ENCODE measurements at places on chromosomes 13 and 19.

DNA sequence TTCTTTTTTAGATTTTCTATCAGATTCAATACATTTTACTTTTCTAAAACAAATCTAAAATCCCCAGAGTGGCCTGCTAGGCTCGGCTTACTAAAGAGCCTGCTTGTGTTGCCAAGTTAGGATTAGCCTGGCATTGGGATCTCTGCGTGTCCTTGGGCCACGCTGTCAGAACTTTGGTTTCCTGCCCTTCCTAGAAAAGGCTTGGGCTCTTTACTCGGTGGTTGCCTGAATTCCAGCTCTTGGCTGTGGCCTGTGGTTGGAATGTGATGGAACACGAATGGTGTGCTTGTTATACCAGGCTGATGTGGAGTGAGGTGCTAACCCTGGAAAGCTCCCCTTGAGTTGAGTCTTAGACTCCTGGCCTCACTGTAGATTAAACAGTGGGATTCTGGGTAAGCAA, 8.5 kb downstream of the SPATA13 start:
- no peak for DNase-seq

GRCh38 chr19:46878613-46879375, 18.0 kb downstream of the ARHGAP35 start:
- no peak for DNase-seq

- no peak for DNase-seq
These were observed 108.1 kb downstream of the PCDH17 start for GRCh38 chr13:57739543-57740190.

- no peak for DNase-seq
These were observed 2.1 kb downstream of the PROSER1 start for GRCh38 chr13:39035799-39036198.

GRCh38 chr19:50435627-50436026, 2.9 kb downstream of the MYBPC2 start:
- DNase-seq, result no peak

- no peak for DNase-seq
These were observed 378.9 kb downstream of the SLITRK1 start for GRCh38 chr13:83503424-83503823.

DNA sequence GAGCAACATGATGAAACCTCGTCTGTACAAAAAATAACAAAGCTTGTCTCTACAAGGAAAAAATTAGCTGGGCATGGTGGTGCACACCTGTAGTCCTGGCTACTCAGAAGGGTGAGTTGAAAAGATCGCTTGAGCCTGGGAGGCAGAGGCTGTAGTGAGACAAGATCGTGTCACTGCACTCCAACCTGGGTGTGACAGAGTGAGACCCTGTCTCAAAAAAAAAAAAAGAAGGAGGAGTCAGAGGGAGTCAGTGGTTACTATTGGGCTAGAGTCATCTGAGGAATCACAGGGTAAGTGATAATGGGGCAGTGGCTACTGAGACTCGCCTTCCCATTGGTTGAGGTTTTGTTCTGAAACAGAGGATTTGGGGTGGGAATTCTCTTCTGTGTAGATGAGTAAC, 1.9 kb upstream of the GPI start:
- no peak for DNase-seq

DNA sequence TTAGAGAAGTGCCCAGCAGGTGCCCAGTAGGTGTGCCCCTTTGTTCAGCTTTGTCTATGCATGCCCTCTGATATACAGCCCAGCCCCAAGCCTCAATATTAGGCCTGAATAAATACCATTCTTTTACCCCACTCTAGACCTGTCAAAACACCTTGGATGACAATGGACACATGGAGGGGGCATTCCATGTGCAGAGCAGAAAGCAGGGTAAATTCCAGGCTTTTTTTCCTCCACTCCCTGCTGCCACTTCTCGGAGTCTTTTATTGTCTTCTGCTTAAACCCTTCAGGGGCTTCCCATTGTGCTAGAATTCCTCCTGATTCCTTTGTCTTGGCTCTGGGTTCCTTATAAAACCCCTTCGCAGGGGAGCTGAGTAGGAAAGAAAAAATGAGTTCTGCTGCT, 5.8 kb upstream of the FRY start:
- no peak for DNase-seq

DNA sequence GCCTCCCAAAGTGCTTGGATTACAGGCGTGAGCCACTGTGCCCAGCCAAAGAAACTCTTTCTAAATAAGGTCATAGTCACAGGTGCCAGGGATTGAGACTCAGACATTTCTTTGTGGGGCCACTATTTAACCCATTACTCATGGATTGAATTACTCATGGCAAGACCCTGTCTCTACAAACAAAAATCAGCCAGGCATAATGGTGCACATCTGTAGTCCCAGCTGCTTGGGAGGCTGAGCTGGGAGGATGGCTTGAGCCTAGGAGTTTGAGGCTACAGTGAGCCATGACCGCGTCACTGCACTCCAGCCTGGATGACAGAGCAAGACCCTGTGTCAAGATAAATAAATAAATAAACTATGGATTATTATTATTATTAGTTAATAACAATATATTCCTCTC, 3.6 kb upstream of the KLF2 start:
- DNase-seq, result no peak

DNA sequence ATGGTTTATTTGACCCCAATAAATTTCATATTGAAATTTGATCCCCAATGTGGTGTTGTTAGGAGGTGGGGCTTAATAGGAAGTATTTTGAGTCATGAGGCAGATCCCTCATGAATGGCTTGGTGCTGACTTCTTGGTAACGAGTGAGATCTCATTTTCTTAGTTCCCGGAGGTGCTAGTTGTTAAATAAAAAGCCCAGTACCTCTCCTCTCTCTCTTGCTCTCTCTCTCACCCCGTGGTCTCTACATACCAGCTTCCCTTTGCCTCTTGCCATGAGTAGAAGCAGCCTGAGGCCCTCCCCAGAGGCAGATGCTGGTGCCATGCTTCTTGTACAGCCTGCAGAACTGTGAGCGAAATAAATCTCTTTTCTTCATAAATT, 39.4 kb upstream of the KATNAL1 start:
- DNase-seq, result no peak

GRCh38 chr13:79406597-79406908, 498 bp upstream of the RBM26 start:
- DNase-seq, result no peak

DNA sequence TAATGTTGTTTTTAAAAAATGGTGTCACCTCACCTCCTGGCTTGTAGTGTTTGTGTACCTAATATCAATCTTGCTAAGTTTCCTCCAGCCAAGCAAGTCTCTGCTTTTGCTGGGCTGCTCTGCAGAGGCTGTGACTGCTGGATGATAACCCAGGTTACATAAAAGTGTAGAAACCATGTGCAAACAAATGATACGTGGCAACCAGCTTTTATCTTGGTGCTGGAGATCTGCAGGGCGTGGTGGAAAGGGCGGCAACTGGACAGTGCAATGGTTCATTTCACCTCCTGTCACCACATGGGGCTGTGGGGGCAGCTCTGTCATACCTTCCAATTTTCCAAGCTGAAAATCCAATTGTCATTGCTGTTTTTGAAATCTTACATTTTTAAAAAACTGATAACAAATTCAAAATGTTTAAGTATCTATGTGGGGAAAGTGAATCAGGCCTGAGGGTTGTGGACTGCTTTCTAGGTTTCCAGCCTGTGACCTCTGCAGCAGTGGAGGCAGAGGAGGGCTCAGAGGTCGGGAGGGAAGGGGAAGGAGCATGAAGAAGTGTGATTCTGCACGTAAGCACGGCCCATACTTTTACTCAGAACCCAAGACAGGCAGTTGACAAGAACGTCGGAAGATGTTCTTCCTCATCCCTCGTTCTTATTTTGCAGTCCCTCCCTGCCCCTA, 9.7 kb downstream of the GPR42 start:
- DNase-seq, result no peak

- no peak for DNase-seq
These were observed 2.2 kb upstream of the FREM2 start for GRCh38 chr13:38684714-38685113.

DNA sequence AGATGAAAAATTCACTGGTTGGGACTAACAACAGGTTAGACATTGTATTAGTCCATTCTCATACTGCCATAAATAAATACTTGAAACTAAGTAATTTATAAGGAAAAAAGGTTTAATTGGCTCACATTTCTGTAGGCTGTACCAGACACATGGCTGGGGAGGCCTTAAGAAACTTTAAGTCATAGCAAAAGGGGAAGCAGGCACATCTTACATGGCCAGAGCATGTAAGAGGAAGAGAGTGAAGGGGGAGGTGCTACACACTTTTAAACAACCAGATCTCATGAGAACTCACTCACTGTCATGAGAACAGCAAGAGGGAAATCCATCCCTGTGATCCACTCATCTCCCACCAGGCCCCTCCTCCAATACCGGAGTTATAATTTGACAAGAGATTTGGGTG, 125.9 kb downstream of the SUCLA2 start:
- DNase-seq, result no peak

DNA sequence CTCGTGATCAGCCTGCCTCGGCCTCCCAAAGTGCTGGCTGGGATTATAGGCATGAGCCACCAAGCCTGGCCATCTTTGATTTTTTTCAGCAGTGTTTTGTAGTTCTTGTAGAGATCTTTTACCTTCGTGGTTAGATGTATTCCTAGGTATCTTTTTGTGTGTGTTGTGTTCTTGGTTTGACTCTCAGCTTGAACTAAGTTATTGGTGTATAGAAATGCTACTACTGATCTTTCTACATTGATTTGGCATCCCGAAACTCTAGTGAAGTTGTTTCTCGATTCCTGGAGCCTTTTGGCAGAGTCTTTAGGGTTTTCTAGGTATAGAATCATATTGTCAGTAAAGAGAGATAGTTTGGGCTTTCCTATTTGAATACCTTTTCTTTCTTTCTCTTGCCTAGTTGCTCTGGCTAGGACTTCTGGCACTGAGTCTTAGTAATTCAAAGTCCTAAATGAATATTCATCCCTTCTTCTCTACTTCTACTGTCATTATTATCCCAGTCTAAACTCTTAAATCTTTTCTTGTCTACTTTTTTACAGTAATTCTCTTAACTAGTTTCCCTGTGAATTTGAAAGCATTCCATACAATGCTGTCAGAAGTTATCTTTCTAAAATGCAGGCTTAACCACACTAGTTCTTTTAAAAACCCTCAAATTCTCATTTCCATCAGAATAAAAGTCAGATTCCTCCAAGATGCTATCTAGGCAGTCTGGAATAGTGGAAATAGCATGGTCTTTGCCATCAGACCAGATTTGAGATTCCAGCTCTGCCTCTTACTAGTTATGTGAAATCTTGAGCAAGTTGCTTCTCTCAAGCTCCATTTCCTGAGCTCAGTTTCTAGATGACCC, 7.0 kb downstream of the GPR18 start:
- DNase-seq, result peak; percentile 66

GRCh38 chr19:11324079-11324661, 15.3 kb downstream of the RAB3D start:
- DNase-seq, result no peak

- DNase-seq, result no peak
These were observed 135.1 kb upstream of the FRY start for GRCh38 chr13:31896427-31896826.

- DNase-seq, result no peak
These were observed 84.5 kb downstream of the SPRY2 start for GRCh38 chr13:80256352-80256932.

DNA sequence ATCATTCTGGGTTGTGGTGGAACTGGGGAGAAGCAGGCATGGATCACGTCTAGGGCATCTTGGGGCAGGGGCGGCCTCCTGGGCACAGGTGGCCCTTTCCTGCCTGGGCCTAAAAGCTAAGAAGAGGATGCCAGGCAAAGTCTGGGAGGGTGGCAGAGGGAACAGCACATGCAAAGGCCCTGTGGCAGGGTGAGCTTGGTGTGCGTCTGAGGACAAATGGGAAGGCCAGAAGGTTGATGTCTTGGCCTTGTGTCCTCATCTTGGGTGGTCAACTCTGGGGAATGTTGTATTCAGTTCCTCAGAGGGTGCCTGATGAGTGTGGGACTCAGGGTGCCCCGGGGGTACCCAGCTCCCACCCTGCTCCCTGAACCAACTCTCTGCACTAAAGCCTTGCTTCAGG, 5.4 kb upstream of the PLK5 start:
- no peak for DNase-seq

GRCh38 chr19:2033115-2033824, 17.8 kb upstream of the BTBD2 start:
- no peak for DNase-seq

DNA sequence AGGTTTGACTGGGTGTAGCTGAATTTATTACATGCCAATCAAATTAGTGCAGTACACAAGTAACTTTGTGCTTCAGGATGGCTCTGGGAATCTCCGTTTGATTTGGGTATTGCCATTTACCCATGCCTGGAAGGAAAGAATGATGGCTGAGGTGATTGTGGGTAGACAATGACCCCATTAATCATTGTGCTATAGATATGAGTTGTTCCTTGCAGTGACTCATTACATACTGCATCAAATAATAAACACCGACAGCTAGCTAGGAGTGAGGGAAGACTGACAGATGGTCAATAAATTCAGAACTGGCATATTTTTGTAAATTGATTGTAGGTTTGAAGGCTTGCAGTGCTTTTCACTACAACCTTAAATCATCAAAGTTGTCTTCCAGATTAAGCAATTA, 1069.5 kb downstream of the DIAPH3 start:
- DNase-seq, result no peak

DNA sequence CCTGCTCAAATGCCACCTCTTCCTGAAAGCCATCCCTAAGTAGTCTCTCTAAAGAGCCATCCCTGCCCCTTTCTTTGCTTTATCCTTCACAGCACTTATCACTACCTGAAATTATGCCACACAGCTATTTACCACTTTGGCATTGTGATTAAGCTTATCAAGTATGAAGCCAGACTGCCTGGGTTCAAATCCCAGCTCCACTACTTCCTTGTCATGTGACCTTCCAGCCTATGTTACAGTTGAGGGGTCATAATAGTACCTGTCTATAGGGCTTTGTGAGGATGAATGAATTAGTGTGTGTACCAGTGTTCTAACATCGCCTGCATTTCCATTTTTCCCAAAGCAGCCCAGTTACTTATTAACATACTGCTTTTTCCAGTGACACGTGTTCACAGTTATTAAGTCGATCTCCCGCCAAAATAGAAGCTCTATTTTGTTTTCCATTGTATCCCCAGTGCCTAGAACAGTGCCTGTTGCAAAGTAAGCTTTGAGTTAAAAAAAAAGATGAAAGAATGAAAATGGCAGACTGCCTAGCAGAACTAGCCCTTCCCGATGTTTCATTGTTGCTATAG, 32.8 kb downstream of the ZSWIM9 start:
- peak; percentile 45 for DNase-seq

GRCh38 chr13:110874508-110874960, 40.3 kb downstream of the ANKRD10 start:
- peak; percentile 12 for DNase-seq

DNA sequence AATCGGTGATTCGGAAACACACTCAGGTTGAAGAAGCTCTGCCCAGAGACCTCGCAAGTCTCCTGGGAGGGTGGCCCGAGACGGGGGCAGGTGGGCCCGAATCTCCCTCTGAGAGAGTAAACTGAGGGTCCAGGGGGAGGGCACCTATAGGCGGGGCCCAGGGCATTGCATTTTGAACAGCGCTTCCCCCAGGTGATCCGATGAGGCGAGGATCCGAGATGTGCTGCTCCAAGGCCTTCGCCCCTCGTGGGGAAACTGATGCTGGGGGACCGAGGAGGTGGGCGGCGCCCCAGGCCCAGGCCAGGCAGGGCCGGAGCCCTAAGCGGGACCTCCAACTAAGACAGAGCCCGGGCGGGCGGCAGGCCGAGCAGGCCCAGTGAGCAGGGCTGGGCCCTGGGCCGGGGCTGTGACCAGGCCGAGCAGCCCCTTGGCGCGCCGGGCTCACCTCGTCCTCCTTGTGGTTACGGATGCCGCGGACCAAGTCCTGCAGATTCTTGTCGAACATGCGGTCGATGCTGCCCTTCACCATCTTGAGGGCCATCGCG, 500 bp downstream of the AP3D1 start:
- DNase-seq, result no peak

GRCh38 chr13:92825938-92826596, 400.5 kb upstream of the GPC6 start:
- no peak for DNase-seq
